ENCODE measurements at places on chromosomes 1 and 21. TPM values are rescaled to one million over a fixed set of nuclear protein-coding genes. Genes with fewer than 3 reads are reported as not detected.

The CFHR3 gene
- not detected for polyA plus RNA-seq

The PRAMEF25 gene
- polyA plus RNA-seq, result not detected

The ANGPTL3 gene
- not detected for polyA plus RNA-seq

The RGS18 gene
- polyA plus RNA-seq, result 2.0 TPM

The CNR2 gene
- polyA plus RNA-seq, result 56.0 TPM

The H6PD gene
- polyA plus RNA-seq, result 16.6 TPM

The VCAM1 gene
- not detected for polyA plus RNA-seq

The NLRP3 gene
- polyA plus RNA-seq, result not detected

The FAM78B gene
- polyA plus RNA-seq, result not detected

DNA sequence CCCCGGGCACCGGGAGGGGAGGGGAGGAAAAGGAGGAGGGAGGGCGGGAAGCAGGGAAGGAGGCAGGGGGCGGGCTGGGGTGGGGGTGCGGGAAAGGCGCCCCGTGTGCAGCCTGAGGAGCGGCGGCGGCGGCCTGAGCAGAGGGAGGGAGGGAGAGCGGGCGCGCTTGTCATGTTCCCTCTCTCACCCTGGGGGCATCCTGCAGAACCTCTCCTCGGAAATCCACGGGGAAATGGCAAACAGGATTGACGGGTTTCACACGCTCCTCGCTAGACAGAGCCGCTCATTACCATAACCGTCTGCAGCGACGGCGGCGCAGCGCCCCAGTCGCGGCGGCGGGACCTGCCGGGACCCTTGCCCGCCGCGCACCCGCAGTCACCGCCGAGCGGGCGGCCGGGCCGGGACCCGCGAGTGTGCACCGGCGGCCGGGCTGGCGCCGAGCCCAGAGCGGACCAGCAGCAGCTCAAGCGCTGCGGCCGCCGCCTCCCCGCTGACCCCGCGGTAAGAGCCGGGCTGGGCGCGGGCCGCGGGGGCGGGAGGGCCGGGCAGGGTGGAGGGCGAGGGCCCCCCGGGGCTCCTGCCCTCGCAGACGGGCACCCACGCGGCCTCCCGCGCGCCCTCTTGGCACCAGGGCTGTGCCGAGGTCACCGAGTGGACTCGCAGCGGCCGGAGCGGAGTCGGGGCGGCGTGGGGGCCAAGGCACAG lies at the start of gene SERTAD4:
TSS of gene SERTAD4 (plus strand) at position 286 of the 705 bp plus-strand sequence. CDS start 5,165 bp downstream, outside the sequence.
- no peaks in the 10 kb centered on the region for H3K36me3 ChIP-seq
- H3K4me1 ChIP-seq, result peaks cover 4% of the 10 kb centered on the region
- peaks cover 48% of the 10 kb centered on the region for H3K27me3 ChIP-seq
- no peak within 1 kb of the TSS for H3K27ac ChIP-seq
- H3K4me3 ChIP-seq, result peak within 1 kb of the TSS; percentile 78

DNA sequence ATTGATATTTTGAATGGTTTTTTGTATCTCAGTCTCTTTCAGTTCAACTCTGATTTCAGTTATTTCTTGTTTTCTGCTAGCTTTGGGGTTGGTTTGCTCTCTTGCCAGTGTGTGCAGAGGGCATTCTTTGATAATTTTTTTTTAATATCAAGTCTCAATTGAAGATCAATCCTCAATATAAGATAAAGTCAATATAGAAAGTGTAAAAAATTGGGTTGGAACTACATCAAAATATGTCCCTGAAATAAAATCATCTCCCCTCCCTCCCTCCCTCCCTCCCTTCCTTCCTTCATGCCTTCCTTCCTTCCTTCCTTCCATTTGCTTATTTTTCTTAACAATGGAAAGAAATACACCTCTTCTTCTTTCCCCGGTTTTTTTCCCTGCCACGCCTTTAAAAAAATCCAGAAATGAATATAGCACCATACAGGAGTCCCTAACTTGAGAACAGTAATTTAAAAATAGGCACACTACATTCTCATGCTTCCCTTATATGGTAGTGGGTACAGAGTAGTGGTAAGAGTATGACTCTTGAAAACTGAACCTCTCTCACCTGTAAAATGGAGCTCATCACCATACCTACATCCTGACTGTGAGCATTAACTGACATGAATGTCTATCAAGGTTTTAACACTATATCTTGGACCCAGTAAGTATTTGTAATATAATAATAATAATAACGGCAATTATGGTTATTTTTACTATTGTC lies 221.9 kb downstream of the GIPC2 start:
- no peaks in the 10 kb centered on the region for H3K4me1 ChIP-seq
- DNase-seq, result no peak
- H3K27me3 ChIP-seq, result no peaks in the 10 kb centered on the region
- H3K36me3 ChIP-seq, result no peaks in the 10 kb centered on the region

DNA sequence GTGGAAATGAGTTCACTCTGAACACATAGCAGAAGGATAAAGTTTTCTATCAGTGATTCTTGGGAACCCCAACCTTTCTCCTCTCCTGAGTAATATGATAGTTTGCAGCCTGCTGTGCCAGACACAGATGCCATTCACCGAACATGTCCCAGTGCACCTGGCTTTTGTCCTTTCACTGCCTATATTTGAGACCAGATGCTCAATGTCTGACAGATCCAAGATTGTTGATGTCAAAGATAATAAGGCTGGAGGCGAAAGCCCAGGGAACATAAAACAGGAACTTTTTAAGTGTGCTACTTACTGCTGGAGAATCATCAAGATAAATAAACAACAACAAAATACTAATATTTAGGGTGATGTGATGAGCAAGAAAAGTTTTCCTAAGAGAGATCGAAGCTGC lies 139.3 kb downstream of the TIAM1 start:
- no peak overlapping the region for H3K27ac ChIP-seq
- DNase-seq, result no peak
- H3K4me1 ChIP-seq, result peaks cover 2% of the 10 kb centered on the region
- no peaks in the 10 kb centered on the region for H3K36me3 ChIP-seq

DNA sequence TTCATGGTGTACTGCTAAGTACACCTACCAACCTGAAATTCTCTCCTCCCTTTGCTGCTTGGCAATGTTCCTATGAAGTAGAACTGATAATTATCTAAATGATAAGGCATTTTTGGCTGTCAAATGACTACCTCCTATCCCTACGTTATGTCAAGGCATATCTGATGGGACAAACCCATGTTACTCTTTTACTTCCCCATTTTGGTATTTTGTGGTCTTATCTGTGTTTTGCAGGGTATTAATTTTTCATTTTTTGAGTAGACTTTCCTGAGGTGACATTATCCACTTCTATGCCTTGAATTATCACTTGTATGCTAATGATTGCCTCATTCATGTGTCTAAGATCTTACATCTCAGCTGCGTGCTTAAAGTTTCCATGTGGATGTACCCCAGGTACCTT lies 499.6 kb upstream of the B3GALT2 start:
- no peaks in the 10 kb centered on the region for H3K36me3 ChIP-seq
- no peak for DNase-seq
- H3K27me3 ChIP-seq, result peaks cover 11% of the 10 kb centered on the region
- H3K4me1 ChIP-seq, result peaks cover 7% of the 10 kb centered on the region

DNA sequence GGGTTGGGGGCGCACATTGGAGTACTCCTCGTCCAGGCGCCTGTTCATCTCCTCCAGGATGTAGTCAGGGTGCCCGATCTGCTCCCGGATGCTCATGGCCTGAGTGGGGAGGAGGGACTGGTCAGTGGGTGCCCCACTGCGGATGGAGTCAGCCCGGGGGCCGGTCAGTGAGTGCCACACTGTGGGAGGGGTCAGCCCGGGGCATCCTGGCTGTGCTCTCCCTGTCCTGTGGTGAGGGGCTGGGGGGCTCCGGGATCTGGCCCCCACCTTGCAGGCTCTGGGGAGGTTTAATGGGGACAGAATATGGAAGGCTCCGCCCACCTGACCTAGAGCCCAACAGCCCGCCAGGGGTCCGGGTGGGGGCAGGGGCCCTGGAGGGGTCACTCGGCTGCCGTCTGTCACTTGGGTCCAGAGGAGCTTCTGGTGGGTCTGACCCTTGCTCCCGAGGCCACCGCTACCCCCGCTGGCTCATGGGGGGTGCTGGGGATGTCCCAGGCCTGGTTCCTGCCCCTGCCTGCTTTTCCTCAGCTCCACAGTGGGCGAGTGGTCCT lies 8.8 kb downstream of the PRXL2B start:
- H3K4me1 ChIP-seq, result peaks cover 5% of the 10 kb centered on the region
- H3K4me3 ChIP-seq, result no peak overlapping the region
- H3K27ac ChIP-seq, result no peak overlapping the region
- no peaks in the 10 kb centered on the region for H3K36me3 ChIP-seq
- H3K27me3 ChIP-seq, result peaks cover 13% of the 10 kb centered on the region

DNA sequence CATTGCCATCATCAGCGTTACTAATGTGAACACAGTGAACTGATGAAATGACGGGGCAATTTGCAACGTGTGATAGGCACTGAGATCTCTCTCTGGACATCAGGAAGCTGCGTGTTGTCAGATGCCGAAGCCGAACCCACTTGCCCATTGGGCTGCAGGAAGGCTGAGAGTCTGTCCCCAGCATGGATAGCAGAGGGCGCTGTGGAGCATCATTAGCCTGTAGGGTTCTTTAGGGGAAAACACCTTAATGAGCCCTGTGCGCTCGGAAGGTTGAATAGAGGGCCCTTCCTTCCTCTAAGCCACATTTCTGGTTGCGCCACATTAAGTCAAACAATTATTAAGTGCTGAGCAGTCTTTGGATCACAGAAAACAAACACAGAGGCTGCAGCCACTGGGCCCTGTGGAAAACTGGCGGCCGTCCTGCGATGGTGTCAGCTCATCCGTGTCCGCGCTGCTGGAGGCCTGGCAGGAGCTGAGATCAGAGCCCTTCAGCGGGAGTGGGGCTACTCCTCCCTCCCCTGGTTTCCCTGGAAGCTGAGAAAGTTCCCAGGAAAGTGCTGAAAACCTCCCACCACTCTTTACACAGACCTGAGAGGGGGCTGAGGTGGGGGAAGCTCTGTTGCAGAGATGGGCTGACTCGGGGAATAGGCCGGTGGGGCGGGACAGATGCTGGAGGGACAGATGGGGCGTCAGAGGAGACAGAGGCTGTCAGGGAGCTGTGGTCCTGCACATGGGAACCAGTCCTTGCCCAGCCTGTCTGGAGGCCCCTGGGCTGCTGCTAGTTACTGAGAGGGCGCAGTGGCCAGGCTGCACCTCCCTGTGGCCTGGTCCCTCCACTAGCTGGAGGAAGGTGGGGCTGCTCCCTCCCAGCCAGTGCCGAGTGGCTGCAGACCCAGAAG lies 12.7 kb downstream of the TFF2 start:
- H3K4me3 ChIP-seq, result no peak overlapping the region
- H3K4me1 ChIP-seq, result peaks cover 6% of the 10 kb centered on the region
- peaks cover 25% of the 10 kb centered on the region for H3K27me3 ChIP-seq
- no peaks in the 10 kb centered on the region for H3K36me3 ChIP-seq

GRCh38 chr1:219428651-219429050 lies 184.3 kb downstream of the ZC3H11B start:
- no peaks in the 10 kb centered on the region for H3K36me3 ChIP-seq
- H3K4me1 ChIP-seq, result no peaks in the 10 kb centered on the region
- H3K27me3 ChIP-seq, result no peaks in the 10 kb centered on the region
- H3K4me3 ChIP-seq, result no peak overlapping the region

DNA sequence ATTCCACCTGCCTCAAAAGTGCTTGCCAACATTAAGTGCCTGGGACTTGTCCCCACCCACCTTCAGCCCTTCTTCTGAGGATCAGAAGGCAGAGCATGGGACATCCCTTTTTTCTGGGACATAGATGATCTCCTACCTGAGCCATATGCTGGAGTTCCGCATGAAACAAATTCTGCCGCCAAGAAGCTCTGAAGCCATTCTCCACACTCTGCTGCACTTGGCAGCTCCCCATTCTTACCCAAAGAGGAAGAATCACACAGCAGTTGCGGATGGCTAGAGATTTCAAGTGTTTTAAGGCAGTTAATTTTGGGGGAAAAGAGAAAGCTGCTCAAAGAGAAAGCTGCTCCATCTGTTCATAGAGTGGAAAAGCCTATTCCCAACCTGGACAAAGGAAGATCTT lies 197.3 kb upstream of the COA6 start:
- peaks cover 22% of the 10 kb centered on the region for H3K27me3 ChIP-seq
- DNase-seq, result no peak
- H3K4me1 ChIP-seq, result no peaks in the 10 kb centered on the region
- no peak overlapping the region for H3K4me3 ChIP-seq
- H3K27ac ChIP-seq, result no peak overlapping the region

- peaks cover 45% of the 10 kb centered on the region for H3K36me3 ChIP-seq
- H3K4me1 ChIP-seq, result peaks cover 9% of the 10 kb centered on the region
- H3K4me3 ChIP-seq, result no peak overlapping the region
Measured at GRCh38 chr1:145795257-145795881, 28.5 kb downstream of the RNF115 start.

DNA sequence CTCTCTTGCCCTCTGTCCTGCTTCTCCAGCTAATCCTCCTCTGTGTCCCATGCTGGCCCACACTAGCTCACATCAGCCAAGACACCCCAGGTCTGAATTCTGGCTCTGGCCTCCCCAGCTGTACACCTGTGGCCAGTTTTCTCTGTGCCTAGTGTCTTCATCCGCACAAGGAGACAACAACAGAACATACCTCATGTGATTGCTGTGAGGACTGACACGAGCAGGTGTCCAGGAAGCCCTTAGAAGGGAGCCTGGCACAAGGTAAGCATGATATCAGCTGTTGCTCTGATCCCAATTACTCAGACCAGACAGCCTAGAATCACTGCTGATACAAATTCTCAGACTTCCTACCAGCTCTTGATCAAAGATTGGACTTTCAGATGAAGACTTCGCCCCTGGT lies 71.2 kb upstream of the GJB5 start:
- H3K36me3 ChIP-seq, result no peaks in the 10 kb centered on the region
- no peak overlapping the region for H3K4me3 ChIP-seq
- DNase-seq, result no peak
- no peak overlapping the region for H3K27ac ChIP-seq

- H3K27ac ChIP-seq, result no peak overlapping the region
- no peaks in the 10 kb centered on the region for H3K36me3 ChIP-seq
- H3K4me1 ChIP-seq, result no peaks in the 10 kb centered on the region
- H3K27me3 ChIP-seq, result no peaks in the 10 kb centered on the region
Measured at GRCh38 chr1:236021424-236022135, 43.3 kb downstream of the NID1 start.

GRCh38 chr1:56204206-56204605 lies 375.2 kb downstream of the PLPP3 start:
- H3K27me3 ChIP-seq, result peaks cover 12% of the 10 kb centered on the region
- no peak overlapping the region for H3K4me3 ChIP-seq
- no peak overlapping the region for H3K27ac ChIP-seq
- no peaks in the 10 kb centered on the region for H3K36me3 ChIP-seq

DNA sequence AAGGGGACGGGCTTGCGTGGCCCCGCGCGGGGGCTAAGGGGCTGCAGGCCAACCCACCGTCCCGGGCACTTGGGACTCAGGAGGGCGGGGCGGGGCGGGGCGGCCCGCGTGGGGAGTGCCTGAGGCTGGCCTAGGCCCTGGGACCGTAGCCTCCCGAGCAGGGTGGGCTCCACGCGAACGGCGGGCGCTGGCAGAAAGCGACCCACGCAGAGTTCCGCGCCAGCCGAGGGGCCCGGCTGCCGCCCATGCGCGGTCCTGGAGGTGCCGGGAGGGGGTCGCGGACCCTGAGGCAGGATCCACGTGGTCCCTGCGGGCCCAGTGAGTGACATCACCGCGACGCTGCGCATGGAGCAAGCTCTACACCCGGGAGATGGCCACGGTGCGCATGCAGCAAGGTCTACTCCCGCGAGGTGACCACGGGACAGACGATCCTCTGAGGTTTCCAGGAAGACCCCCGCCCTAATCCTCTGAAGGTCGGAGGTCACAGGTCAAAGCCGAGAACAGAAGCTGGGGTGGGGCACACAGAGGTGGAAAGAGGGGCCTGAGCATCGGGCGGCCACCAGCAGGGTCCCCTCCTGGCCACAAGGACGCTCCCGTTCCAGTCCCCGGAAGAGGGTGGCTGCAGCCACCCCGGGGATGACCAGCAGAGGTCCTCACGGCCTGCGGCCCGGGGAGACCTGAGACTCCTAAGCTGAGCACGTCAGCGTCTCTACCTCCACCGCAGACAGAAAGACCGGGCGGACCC lies 13.5 kb upstream of the SLC19A1 start:
- H3K27me3 ChIP-seq, result no peaks in the 10 kb centered on the region
- H3K27ac ChIP-seq, result no peak overlapping the region
- H3K36me3 ChIP-seq, result no peaks in the 10 kb centered on the region
- H3K4me1 ChIP-seq, result peaks cover 19% of the 10 kb centered on the region

All from naive B cell (primary cell).